Activated CD4-positive, alpha-beta T cell treated with anti-CD3 and anti-CD28 coated beads, Interleukin-2, Interleukin-6, amounts not matched to agents 100 ng/mL and 50 ng/mL, durations not matched to agents 16 hours and 8 hours (primary cell): ENCODE measurements at places on chromosomes 11 and 22.

- no peak for DNase-seq
Measured at GRCh38 chr22:24471570-24471969, 23.6 kb upstream of the UPB1 start.

- no peak for DNase-seq
Measured at GRCh38 chr22:49018601-49019000, 809.1 kb downstream of the BRD1 start.

- DNase-seq = peak; percentile 3
Measured at GRCh38 chr11:58617976-58618557, 4.4 kb upstream of the CNTF start.

DNA sequence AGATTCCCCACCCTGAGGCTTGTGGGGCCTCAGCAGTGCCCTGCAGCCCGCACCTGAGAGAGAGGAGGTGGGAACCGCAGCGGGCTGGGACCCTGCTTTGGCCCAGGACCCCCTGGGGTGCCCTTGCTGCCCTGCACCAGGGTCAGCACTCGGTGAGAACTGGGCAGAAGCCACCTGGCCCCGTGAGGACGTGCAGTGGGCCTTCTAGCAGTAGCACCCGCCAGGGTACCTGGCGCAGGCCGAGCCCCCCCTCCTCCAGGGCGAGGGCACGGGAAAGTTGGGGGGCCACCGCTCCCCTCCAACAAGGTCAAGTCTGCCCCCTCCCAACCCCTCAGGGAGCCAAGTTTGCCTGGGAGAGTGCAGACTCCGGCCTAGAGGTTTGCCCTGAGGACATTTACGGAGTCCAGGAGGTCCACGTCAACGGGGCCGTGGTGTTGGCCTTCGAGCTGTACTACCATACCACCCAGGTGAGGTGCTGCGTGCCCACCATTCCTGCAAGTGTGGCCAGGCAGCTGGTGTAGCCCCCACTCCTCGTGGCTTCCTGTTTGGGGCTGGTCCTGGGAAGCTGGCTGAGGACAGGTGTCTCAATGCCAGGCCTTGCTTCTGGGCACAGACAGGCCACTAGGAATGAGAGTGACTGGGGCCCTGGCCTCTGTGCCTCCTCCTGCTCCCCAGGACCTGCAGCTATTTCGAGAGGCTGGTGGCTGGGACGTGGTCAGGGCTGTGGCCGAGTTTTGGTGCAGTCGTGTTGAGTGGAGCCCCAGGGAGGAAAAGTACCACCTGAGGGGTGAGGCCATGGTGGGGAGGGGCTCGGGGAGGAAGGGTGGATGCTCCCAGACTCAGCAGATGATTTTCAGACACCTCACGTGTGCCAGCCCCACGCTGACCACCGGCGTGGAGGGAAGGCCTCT lies 3.5 kb downstream of the PGGHG start:
- no peak for DNase-seq

GRCh38 chr22:19448076-19448607 lies 631 bp upstream of the C22orf39 start:
- DNase-seq = peak; percentile 37

- DNase-seq = no peak
Measured at GRCh38 chr11:74384641-74385040, 13.6 kb downstream of the PGM2L1 start.

DNA sequence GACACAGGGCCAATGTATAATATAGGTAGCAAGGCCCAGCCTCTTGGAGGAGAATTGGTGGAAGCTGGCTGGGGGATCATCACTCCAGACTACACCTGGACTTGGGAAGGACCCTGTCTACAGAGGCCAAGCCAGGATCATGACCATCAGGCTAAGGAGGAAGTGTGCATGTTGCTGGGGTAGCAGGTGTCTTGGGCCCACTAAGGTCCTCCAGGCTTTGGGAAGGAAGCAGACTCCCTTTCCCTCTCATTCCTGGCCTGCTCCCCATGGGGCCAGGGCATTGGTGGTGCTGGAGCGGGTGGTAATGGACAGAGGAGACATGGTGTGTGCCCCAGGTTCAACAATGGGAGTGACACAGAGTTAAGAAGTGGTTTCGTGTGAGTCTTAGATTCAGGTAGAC lies 16.0 kb upstream of the TUB start:
- DNase-seq = no peak

- peak; percentile 39 for DNase-seq
Measured at GRCh38 chr11:124481365-124482323, 36.1 kb upstream of the OR8B8 start.

GRCh38 chr11:22346282-22346681 lies 8.1 kb downstream of the SLC17A6 start:
- DNase-seq = no peak

DNA sequence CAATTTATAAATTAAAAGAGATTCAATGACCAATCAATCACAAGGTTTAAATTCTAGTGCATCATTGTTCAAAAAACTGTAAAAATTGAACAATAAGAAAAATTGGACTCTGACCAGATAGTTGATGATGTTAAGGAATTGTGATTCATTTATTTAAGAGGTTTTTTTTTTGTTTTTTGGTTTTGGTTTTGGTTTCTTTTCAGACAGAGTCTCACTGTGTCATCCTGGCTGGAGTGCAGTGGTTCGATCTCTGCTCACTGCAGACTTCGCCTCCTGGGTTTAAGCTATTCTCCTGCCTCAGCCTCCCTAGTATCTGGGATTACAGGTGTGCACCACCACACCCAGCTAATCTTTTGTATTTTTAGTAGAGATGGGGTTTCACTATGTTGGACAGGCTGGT lies 17.1 kb upstream of the EIF3M start:
- no peak for DNase-seq

DNA sequence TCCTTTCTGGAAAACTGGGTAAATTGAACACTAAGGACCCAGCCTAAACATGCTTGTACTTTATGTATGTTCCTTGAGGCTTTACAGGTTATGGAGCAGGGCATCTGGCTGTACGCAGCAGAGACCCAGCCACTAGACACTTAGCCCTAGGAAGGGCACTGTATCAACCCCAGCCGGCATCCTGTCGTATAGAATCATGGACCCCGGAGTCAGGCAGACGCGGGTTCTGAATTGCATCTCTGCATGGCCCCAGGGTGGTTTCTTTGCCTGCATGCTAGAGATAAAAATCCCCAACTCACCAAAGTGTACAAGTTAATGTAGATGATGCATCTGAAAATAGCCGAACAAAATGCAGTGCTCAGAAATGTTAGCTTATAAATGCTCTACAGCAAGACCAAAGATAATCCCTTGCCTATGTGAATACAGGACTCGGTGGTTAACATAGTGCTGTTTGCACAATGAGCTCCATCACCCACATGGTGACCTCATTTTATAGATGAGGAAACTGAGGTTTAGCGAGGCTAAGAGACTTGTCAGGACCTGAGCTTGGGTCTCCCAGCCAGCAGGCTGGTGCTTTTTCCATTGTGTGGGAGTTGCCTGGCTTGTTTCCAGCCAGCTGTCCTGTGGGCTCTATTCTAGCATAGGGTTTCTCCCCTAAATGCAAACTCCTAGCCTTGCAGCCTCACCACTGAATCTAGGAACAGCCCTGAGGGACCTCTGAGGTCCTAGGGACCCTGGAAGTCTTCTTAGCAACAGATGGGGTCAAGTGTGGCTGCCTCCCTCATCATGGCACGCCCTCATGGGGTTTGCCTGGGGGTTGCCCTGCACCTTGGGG lies 7.3 kb downstream of the CD6 start:
- peak; percentile 78 for DNase-seq

GRCh38 chr11:47915783-47916182 lies 64.6 kb upstream of the PTPRJ start:
- no peak for DNase-seq

GRCh38 chr11:1202776-1203504 lies 19.9 kb upstream of the MUC5B start:
- peak; percentile 72 for DNase-seq

GRCh38 chr11:86748296-86748695 lies 52.0 kb upstream of the PRSS23 start:
- no peak for DNase-seq

- DNase-seq = no peak
Measured at GRCh38 chr11:43557553-43558110, 122.9 kb upstream of the HSD17B12 start.

DNA sequence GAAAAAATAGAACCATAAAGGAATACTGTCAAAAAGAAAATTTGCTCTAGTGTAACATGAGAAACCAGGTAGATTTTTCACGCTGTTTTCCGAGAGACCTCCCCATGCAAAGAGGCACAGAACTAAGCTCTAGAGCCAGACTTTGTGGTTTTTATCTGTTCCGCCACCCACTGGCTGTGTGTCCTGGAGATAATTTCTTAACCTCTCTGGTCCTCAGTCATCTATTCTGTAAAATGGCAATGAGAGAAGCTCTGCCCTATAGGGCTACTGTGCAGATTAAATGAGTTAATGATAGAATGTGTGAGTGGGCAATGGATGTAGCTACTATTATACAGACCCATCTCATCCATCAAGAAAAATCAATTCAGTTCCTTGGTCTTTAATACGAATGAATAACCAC lies 9.4 kb upstream of the SIGIRR start:
- no peak for DNase-seq

DNA sequence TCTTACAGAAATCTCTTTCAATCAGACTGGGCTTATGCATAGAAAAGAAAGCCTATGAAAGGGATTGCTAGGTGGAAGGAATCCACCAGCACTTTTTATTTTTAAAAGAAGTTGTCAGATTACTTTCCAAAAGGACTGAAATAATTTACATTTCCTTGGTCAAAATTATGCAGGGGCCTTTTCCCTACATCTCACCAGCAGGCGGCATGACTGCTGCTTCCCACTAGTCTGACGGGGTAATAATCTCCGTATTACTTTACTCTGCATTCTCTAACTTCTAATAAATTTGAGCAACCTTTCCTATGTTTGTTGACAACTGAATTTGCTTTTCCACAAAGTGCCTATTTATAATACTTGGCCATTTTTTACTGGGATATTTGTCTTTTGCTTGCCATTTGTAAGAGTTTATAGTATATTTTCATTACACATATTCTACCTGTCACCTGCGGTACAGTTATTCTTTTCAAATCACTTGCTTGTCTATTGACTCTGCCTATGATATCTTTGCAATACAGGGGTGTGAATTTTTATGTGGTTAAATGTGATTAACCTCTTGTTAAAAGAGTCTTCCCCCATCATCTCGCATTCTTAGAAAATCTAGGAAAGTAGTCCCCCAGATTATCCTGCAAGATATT lies 51.9 kb upstream of the USP47 start:
- DNase-seq = peak; percentile 8

GRCh38 chr11:35610631-35611030 lies 7.6 kb upstream of the FJX1 start:
- no peak for DNase-seq

GRCh38 chr22:29071261-29072045 lies 1.4 kb upstream of the KREMEN1 start:
- peak; percentile 36 for DNase-seq

DNA sequence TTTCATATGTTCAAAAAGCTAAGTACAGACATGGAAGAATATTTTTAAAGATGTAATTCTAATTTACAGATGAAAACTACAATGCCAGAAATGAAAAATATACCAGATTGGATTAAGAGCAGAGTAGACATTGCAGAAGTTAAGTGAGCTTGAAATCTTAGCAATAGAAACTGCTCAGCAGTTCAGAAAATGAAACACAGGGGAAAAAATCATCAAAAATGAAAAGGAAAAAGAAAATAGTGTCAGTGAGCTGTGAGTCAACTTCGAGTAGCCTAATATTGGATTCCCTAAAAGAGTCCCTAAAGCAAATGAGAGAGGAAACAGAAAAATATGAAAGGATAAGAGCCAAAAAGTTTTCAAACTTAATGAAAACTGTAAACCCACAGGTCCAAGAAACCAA lies 25.8 kb upstream of the IL10RA start:
- no peak for DNase-seq

DNA sequence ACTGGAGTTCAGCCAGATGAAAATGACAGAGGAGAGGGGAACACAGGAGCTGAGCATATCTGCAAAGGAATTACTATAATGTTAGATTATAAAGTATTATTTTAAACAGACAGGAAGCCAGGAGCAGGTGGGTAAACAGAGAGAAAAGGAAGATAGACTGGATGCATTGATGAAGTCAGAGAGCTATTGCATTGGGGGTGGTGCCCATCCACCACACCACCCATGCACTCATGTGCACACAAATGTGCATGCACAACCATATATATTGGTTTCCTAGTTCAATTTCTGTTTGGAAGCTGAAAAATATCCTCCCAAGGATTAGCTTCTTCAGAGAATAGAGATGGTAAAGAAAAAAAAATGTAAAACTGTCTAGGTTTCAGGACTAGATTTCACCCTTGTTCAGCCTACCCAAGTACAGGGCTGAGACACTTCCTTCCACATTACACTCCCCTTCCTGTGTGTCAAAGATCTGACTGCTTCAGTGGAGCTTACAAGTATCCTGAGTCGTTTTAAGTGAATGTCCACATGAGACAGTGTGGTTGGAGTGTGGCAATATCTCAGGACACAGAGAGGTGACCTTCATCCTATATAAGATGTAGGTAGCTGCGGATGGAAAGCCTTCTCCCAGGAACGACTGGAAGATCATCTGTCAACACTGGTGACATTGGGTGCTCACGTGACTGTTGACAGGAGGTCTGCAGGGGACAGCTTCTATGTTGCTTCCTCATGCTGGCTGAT lies 12.2 kb upstream of the SMPD1 start:
- DNase-seq = peak; percentile 16

GRCh38 chr11:95469258-95469657 lies 238.3 kb upstream of the SESN3 start:
- DNase-seq = no peak

DNA sequence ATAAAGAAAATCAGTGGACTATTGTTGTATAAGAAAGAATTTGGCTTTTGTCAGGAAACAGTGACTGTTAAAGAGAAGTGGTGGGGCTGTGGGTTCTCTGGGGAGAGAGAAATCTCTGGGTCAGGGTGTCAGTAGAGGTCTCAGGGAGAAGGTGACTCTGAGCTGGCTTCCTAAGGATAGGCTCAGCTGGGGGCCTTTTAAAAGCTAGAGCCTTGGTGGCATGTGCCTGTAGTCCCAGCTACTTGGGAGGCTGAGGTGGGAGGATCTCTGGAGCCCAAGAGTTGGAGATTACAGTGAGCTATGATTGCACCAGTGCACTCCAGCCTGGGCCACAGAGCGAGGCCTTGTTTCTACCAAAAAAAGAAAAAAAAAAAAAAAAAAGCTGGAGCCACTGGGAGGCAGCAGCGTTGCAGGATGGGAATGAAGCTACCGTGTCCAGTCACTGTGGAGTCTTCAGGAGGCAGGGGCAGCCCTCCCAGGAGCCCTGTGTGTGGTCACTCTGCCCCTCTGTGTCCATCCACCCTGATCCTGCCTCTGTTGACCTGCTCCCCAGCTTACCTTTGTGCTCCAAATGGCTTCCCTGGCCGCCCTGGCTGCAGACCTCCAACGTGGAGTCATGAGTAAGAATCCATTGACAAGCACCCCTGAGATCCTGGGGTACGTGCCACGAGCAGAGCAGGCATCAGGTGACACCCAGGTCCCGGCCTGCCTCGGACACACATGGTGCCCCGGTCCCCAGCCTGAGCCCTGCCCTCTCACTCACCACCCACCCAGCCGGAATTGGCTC lies 5.4 kb upstream of the MIF start:
- DNase-seq = no peak

- no peak for DNase-seq
Measured at GRCh38 chr11:123429336-123429735, 733 bp upstream of the GRAMD1B start.
